ENCODE measurements at places on chromosomes 7 and 10.
A peak's percentile ranks its signal among the peaks of the same experiment; 100 is the strongest.

DNA sequence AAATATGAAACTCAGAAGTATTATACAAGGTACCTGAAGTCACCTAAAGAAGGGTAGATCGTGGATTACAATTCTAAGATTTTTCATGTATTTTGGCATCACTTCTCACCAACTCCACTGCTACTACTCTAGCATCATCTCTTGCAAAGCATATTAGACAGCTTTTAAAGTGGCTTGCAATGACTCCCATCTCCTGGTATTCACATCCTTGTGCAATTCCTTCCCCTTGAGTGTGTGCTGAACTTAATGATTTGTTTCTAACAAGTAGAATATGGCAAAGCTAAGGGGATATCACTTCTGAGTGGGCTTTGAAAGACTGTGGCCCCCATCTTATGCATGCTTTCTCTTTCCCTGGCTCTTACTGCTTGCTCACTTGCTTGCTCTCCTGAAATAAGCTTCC, 280.2 kb downstream of the SNX13 start:
- no peak for DNase-seq

DNA sequence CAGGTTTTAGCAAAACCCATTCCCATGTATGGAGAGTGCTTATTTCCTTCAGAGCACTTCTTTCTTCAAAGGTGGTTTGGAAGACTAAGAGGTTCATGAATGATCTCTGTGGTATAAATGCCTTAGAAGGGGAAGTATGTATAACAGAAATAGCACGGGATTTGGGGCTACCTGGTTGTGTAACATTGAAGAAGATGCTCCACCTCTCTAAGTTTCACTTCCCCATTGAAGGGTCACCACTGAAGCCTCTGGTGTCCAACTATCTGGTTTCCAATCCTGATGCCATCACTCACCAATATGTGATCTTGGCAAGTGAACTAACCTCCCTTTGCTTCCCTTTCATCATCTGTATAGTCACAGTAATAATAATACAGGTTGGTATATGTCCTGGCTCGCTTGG, 37.2 kb downstream of the CYCS start:
- no peak for DNase-seq

DNA sequence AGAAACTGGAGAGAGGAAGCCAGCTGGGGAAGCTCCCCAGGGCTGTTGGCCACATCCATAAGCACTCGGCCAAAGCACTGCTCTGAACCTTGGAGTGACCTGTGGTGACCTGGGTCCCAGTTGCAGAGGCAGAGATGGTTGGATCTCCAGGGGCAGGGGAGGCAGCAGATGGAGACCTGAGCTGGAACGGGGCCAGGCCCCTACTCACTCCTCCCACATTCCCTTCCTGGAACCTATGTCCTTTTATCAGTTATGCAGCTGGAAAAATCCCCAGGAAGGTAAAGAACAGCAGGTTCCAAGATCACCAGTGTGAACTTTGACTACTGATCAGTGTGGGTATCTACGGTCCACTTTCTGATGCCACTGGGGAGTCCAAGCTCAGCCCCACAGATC, 9.6 kb upstream of the PNLIPRP2 start:
- DNase-seq = no peak

DNA sequence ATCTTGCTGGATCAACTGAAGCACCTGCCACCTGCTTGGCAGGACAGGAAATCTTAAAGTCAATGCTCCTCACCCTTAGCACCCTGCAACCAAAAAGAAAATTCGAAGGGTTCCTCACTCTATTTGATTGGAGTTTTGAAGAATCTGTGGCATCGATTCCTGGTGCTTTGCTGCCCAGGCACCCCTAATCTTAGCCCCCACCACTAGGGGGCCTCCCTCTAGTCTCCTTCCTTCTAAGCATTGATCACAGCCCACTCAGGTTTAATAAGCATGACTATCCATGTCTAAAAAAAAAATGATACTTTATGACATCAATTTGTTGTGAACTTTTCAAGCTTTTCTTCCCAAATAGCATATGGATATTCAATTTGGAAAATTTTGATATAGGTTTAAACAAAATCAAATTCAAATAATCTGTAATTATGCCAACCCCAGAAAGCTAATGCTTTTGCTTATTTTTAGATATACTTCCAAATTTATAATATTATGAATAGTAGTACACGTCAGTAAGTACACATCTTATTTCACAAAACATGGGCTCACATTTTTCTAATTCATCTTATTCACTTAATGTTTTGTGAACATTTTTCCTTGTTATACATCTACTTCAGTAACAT, 45.3 kb downstream of the NRG3 start:
- DNase-seq = no peak

- no peak for DNase-seq
Observed at GRCh38 chr7:2245883-2246675, 4.1 kb downstream of the NUDT1 start.

GRCh38 chr7:73702226-73702625, 17.2 kb downstream of the STX1A start:
- no peak for DNase-seq

DNA sequence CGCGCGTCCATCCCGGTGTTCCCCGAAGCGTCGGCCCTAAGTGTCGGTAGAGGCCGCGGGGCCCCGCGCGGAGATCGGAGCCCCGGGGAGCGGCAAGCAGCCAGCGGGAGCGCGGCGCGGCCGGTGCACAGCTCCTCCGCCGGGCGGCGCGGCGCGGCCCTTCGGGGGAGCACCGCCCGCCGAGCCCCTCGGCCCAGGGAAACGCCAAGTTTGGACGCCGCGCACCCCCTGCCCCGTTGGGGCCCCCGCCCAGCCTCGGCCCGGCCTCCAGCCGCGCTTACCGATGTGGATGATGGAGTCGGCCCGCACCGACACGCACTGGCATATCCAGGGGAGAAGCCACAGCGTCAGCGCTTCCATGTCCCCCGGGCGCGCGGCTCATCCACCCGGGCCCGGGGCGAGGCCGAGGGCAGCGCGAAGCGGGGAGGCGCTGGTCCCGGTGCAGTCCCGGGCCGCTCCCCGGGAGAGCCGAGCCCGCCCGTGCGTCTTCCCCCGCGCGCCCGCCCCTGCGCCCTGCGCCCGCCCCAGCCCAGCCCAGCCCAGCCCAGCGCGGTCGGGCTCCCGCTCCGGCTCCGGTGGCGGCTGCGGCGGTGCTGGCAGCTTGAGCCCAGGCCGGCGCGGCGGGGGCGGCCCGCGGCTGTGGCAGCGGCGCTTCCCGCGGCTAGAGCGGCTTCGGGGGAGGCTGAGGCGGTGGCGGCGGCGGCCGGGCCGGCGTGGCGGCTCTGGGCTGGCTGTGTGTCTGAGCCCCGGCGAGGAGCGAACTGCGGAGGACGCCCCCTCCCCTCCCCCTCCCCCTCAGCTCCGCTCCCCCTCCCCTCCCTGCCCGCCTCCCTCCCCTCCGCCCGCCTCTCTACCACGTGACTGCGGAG, at the start of gene GRID1:
TSS of gene GRID1 (minus strand) at position 763 of the 869 bp plus-strand sequence.
- peak; percentile 15 for DNase-seq

DNA sequence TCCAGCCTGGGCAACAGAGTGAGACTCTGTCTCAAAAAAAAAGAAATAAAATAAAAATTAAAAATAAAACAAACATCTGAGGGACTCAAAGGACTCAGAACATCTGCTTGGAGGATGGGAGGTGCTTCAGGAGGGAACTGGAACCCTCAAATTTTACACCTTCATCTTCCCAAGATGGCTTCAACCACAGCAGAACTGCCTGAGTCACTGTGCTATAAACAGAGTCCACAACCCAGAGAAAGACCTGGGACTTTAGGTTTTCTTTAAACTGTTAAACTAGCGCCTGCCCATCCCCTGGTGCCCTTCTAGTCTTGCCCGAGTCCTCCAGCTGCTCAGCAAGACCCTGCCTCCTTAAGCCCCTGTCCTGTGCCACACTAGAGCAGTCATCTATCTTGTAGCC, 40.8 kb downstream of the RGS10 start:
- no peak for DNase-seq

DNA sequence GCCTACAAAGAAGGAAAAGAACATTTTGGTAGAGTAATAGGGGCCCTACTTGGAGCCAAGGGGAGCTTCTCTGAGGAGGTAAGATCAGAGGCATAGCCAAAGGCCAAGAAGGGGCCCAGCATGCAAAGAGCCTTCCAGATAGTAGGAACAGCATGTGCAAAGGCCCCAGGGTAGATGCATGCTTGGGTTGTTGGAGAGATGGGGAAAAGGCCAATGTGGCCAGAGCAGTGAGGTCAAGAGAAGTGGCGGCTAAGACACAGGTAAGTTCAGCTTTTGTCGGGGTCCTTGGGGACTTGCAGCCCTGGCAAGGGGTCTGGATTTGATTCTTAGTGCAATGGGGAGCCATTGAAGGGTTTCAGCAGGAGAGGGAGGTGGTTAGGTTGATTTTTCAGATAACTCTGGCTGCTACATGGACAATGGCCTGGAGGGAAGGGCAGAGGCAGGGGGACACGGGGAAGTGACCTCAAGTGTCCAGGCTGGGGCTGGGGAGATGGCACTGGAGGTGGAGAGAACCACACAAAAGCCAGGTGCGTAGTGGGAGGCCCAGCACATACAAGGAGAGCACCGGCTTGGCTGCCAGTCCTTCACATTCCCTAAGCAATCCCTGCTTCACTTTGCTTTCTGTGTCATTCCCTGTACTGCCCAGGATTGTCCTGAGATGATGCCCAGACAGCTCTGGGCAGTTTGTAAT, 16.5 kb downstream of the GRID1 start:
- DNase-seq = no peak

- no peak for DNase-seq
Observed at GRCh38 chr7:117048882-117049281, 95.6 kb downstream of the ST7 start.

DNA sequence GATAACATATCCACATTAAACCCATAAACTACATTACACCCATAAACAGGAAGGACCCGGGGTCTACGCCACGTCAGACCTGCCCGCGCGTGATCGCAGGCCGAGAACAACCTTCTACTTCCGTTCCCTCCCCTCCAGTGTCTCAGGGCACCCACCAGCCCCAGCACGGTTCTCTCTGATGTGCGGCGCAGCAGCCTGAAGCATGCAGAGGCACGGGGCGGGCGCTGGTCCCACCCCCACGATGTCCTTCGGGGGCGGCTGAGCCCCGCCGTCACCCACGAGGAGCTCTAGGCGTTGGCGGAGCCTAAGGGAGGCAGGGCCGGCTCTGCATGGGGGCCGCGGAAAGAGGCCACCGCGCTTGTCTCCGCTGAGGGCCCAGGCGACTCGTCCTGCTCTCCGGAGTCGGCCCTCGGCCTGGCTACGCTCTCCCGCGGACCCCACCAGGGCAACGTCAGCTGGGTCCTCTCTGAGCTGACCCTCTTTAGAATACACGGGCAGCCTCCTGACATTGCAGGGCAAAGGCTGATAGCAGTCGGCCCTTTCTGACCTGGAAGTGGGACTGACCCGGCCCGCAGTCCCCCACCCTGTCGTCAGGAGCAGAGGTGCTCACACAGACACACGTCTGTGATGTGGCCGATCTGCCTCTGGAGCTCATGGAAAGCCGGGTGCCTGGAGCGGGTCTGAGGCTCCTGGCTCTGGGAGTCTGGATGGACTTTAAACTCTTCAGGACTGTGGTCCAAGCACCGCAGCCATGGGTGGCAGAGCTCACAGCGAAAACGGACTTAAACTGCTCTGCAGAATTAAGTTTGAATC, 65.6 kb upstream of the ADGRA1 start:
- DNase-seq = no peak

- DNase-seq = no peak
Observed at GRCh38 chr10:122713091-122713885, 13.6 kb upstream of the C10orf120 start.

- DNase-seq = no peak
Observed at GRCh38 chr7:32893207-32893524, 1.6 kb upstream of the KBTBD2 start.

DNA sequence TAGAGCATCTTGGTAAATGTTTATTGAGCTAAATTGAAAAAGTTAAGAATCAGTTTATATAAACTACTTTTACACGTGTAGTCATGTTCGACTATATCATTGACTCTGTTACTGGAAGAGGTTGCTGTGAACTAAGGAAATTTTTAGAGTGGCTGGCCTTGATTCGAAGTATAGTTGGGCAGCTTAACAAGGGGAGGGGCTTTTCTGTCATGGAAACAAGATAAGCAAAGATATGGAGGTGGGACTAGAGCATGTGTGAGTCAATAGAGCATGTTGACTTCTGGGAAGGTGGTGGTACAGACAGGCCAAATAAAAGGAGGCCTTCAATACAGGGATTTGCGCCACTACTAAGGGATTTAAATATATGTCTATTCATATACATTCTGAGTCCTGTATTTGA, 7.6 kb downstream of the ATP5F1C start:
- DNase-seq = no peak

DNA sequence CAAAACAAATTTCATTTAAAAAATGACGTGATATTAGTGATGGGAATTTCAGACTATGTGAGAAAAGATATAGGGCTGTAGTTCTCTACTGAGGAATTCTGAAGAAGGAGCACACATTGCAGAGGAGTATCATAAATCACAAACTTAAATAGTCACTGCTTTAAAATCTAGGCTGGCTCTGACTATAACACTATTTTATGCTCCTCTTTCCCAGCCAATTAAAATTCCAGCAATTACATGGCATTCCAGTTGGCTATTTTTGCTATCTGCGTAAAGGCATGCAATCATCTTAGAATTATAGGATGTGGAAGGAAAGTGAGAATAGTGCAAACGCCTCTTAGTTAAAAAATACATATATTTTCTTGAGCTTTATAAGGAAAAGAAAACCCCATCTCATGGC, 123.1 kb downstream of the GNAI1 start:
- no peak for DNase-seq

- DNase-seq = no peak
Observed at GRCh38 chr10:75461672-75462649, 30.5 kb downstream of the LRMDA start.

DNA sequence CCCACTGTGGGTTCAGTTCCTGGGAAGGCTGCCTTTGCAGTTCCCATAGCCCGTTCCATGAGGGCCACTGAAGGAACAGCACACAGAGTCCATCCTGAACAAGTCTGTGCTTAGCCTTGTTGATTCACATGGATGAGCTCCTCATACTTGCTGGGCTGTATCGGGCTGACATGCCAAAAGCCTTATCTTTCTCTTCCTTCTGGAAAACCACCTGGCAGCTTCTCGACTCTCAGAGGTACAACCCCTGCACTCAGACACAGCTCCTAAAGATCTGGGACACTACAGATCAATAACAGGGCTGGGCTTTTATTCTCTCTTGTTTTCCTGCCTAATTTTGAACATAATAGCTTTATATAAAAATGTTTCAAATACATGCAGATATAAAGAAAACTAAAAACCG, 667.2 kb downstream of the SDK1 start:
- no peak for DNase-seq

DNA sequence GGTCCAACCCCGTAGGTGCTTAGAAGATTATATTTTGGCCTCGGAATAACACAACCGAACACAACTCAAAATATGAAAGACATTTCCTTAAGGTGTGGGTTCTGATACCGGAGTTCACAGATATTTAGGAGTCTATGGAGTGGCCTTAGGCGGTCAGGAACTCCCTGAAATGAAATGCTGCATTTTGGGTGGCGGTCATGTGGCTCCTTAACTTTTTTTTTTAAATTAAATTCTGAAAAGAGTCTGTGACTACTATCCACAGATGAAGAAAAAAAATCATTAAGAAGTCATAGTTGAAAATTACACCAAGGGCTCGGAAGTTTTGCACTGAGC, 290.9 kb upstream of the NFE2L3 start:
- no peak for DNase-seq
